T1000 (cell line): ENCODE measurements at places on chromosomes 2 and 18.

GRCh38 chr18:41936471-41937134, 18.4 kb upstream of the PIK3C3 start:
- DNase-seq, result no peak

GRCh38 chr2:74293191-74293991, 49.8 kb downstream of the SLC4A5 start:
- DNase-seq, result no peak

GRCh38 chr18:64974391-64975125, 776.3 kb upstream of the CDH7 start:
- no peak for DNase-seq

- DNase-seq, result no peak
These were observed 419.6 kb upstream of the POU3F3 start for GRCh38 chr2:104434318-104434792.

DNA sequence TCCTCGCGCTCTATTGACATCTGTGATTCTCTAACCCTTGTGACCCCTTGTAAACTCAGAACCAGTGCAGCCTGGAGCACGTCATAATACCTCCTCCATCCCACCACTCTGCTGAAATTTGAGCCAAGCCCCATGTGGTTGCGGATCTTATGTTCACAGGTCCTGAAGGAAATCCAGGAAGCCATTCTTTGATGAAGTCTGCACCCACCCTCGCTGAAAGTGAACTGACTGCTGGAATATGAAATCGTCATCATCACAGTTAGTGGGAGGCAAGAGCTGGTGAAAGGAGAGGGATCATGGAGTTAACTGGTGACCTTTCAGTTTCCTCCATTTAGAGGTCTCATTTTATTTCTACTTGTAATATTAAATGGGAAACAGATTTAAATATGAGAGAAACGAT, 21.6 kb downstream of the ZEB2 start:
- DNase-seq, result no peak

- no peak for DNase-seq
These were observed 76.1 kb upstream of the GYPC start for GRCh38 chr2:126579868-126580267.

GRCh38 chr2:11579867-11580659, 46.2 kb downstream of the GREB1 start:
- DNase-seq, result no peak

DNA sequence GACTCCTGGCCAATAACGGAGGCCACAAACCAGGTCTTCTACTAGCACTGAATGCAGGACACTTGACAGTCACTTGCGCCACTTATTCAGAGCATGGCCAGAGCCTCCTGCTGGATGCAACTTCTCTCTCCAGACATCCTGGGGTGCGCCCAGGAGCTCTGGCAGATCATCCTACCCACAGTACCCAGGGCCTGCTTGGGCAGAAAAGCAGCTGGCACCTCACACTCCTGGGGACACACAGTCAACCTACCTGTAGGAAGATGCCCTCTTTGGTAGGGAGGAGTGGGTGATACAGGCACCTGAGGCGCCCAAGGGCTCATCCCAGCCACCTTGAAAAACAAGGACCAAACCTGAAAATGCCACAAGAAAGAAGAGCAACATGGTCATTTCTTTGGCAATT, 13.3 kb downstream of the GALNT14 start:
- DNase-seq, result no peak

- no peak for DNase-seq
These were observed 23.7 kb downstream of the CWC22 start for GRCh38 chr2:179983250-179983932.
